Neural crest cell (in vitro differentiated cells): ENCODE measurements at places on chromosomes 2 and 18. TPM values are rescaled to one million over a fixed set of nuclear protein-coding genes. Genes with fewer than 3 reads are reported as not detected.

DNA sequence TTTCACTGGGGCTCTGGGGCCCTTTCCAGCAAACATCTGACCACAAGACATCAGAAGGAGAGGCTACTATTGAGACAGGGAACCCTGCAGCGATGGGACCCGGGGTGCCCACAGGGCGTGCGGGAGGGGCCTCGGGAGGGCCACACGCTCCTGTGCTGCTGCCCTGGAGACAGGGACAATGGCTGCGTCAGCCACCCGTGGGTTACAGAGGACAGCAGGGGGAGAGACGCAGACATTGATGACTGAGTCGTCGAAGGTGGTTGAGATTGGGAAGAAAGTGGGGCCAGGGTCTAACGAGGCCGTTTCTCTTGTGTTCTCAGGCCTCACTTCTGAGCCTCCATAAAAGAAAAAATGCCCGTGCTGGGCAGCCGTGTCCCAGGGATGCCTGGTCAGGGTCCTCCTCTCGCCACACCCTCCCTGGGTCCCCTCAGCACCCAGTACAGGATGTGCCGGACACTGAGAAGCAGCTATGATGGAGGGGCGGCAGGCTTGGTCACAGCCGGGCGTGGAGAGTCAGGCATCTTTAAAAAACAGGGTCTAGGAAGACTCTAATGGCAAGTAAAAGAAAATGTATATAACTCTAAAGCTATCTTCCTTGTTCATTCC, 73.9 kb downstream of the NDUFA10 start:
- no peak overlapping the region for H3K27ac ChIP-seq
- H3K4me1 ChIP-seq, result peaks cover 13% of the 10 kb centered on the region
- no peaks in the 10 kb centered on the region for H3K36me3 ChIP-seq
- no peaks in the 10 kb centered on the region for H3K27me3 ChIP-seq
- H3K4me3 ChIP-seq, result no peak overlapping the region
- no peak for DNase-seq

The RPRD1A gene
- 76.2 and 76.3 TPM in 2 replicates for total RNA-seq

DNA sequence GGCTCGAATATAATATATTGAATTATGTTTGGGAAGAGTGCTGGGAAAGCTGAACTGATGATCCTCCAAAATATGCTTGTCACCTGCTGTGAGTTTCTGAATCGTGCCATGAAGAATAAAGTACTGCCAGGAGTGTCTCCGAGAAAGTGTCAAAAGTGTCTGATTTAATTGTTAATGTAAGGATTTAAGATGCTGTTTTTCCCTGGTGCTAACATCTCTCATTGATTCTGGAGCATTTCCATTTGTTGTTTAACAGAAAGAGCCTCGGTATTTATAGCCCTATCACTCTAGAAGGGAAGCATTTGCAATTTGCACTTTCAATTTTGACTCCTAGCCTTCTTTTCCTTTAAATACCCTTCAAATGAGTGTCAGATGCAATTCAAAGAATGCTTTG, 342.2 kb downstream of the RND3 start:
- peaks cover 12% of the 10 kb centered on the region for H3K4me1 ChIP-seq
- no peak for DNase-seq

DNA sequence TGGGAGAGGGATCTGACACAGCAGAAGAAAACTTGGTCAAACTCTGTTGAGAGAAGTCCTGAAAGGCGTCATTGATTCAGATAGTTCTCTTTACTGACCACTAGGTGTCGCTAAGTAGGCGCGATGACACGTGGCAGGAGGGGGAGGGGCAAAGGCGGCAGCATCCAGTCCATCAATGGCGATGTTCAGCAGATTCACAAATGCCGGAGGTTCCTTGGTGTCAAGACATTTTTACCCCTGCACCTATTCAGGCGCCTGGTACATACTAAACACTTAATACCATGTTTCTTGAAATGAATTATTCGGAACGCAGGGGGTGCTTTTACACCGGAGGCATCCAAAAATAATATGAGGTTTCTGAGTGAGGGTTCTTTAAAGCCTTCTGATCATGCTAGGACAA, 3.0 kb upstream of the PLEK start:
- no peak overlapping the region for H3K4me3 ChIP-seq
- H3K27me3 ChIP-seq, result no peaks in the 10 kb centered on the region
- H3K27ac ChIP-seq, result no peak overlapping the region
- H3K4me1 ChIP-seq, result peaks cover 14% of the 10 kb centered on the region
- peak; percentile 56 for DNase-seq
- H3K36me3 ChIP-seq, result no peaks in the 10 kb centered on the region

GRCh38 chr2:108534584-108535356, 500 bp downstream of the LIMS1 start:
- H3K36me3 ChIP-seq, result no peaks in the 10 kb centered on the region
- peak overlapping the region; percentile 95 for H3K4me3 ChIP-seq
- peak overlapping the region; percentile 36 for H3K27ac ChIP-seq
- DNase-seq, result peak; percentile 41
- no peaks in the 10 kb centered on the region for H3K27me3 ChIP-seq

GRCh38 chr2:202327858-202328257, 48.3 kb upstream of the BMPR2 start:
- H3K27ac ChIP-seq, result peak overlapping the region; percentile 29
- DNase-seq, result no peak
- H3K4me1 ChIP-seq, result peaks cover 7% of the 10 kb centered on the region
- peaks cover 2% of the 10 kb centered on the region for H3K36me3 ChIP-seq
- H3K4me3 ChIP-seq, result no peak overlapping the region

The FAM237A gene
- total RNA-seq, result not detected in 2 replicates

GRCh38 chr2:226678422-226678821, 121.2 kb downstream of the IRS1 start:
- peaks cover 13% of the 10 kb centered on the region for H3K4me1 ChIP-seq
- no peak overlapping the region for H3K27ac ChIP-seq
- no peak for DNase-seq
- H3K27me3 ChIP-seq, result no peaks in the 10 kb centered on the region
- H3K4me3 ChIP-seq, result no peak overlapping the region

GRCh38 chr2:88603146-88603545, 24.1 kb downstream of the EIF2AK3 start:
- DNase-seq, result no peak
- peaks cover 17% of the 10 kb centered on the region for H3K4me1 ChIP-seq

The TANC1 gene
- 13.2 and 14.1 TPM in 2 replicates for total RNA-seq

The B4GALT6 gene
- total RNA-seq, result 40.0 and 43.4 TPM in 2 replicates

The CNDP2 gene
- total RNA-seq, result 194 and 204 TPM in 2 replicates

The XDH gene
- 0.75 and 1.5 TPM in 2 replicates for total RNA-seq

- H3K27me3 ChIP-seq, result peaks cover 19% of the 10 kb centered on the region
- no peaks in the 10 kb centered on the region for H3K36me3 ChIP-seq
- no peak overlapping the region for H3K4me3 ChIP-seq
These were observed 44.0 kb downstream of the CCDC85A start for GRCh38 chr2:56227811-56228210.

DNA sequence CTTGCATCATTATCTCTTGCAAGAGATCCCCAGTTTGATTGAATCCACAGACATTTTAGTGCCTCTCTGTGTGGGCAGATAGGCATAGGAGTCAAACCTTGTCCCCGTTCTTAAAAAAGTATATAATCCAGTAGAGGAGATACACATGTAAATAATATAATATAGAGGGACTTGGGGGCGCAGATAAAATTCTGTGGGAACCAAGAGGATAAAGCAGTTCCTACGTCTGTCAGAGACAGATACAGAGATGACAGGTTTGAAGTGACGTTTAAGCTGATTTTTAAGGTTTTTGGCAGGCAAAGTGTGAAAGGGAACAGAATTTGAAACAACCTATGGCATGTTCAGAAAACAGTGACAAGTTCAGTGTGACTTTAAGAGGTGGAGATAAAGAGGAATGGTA, 63.1 kb downstream of the CAB39 start:
- H3K27me3 ChIP-seq, result no peaks in the 10 kb centered on the region
- no peak overlapping the region for H3K4me3 ChIP-seq
- H3K36me3 ChIP-seq, result peaks cover 20% of the 10 kb centered on the region

The PTPN4 gene
- total RNA-seq, result 39.3 and 46.8 TPM in 2 replicates

The REG3G gene
- not detected in 2 replicates for total RNA-seq

GRCh38 chr2:189425676-189426075, 15.6 kb upstream of the WDR75 start:
- no peaks in the 10 kb centered on the region for H3K27me3 ChIP-seq
- no peaks in the 10 kb centered on the region for H3K36me3 ChIP-seq
- DNase-seq, result no peak
- no peak overlapping the region for H3K27ac ChIP-seq
- no peaks in the 10 kb centered on the region for H3K4me1 ChIP-seq

- H3K36me3 ChIP-seq, result no peaks in the 10 kb centered on the region
- H3K4me1 ChIP-seq, result peaks cover 36% of the 10 kb centered on the region
- no peaks in the 10 kb centered on the region for H3K27me3 ChIP-seq
- peak overlapping the region; percentile 25 for H3K27ac ChIP-seq
- no peak for DNase-seq
- H3K4me3 ChIP-seq, result no peak overlapping the region
These were observed 280.4 kb upstream of the SESTD1 start for GRCh38 chr2:179545024-179545423.

DNA sequence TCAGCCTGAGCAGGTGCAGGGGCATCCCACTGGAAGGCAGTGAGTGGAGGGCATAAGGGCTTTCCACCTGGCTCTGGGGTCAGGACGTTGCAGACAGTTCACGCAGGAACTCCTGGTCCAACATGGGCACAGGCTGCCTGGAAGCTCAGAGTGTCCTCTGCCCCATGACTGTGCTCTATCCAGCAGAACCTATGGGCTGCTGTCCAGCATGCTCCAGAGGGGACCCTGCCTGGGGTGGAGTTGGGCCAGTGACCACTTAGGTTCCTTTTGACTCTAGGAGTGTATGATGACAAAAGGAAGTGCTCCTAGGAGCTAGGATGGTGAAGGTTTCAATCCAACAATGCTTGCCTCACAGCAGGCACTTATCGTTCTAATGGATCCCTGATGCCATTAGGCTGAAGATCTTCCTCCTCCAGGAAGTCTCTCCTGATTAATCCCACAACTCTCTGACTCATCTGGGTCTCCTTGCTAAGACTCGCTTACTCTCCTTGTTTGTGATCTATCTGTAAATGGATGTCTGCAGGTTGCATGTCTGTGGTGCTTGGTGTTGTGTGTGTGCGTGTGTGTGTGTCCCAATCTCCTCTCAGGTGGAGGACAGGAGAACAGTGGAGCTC, 224.0 kb downstream of the CELF4 start:
- no peak overlapping the region for H3K4me3 ChIP-seq
- no peaks in the 10 kb centered on the region for H3K36me3 ChIP-seq
- H3K27ac ChIP-seq, result no peak overlapping the region
- no peak for DNase-seq
- peaks cover 31% of the 10 kb centered on the region for H3K27me3 ChIP-seq

The STARD6 gene
- 0.35 TPM in 1 of 2 replicates, not detected in the other for total RNA-seq

The TCF23 gene
- total RNA-seq, result not detected in 2 replicates

DNA sequence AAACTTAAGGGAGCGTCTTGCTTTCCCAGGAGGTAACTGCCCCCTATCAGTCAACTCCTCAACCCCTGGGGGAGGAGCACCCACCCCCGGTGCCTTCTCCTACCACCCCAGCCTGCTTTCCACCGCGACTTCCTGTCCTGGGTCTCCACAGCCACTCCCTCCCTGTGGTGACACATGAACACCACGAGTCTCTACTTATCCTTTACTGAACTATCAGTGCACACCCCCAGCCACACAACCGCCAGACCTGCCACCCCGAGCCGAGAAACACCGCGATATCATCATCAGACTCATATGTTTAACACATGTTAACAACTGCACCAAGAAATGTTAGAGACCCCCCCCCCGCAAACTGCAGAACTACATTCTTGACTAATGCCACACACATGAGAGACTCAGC, 43.3 kb downstream of the LONRF2 start:
- no peaks in the 10 kb centered on the region for H3K27me3 ChIP-seq
- peaks cover 15% of the 10 kb centered on the region for H3K4me1 ChIP-seq
- peaks cover 4% of the 10 kb centered on the region for H3K36me3 ChIP-seq
- H3K27ac ChIP-seq, result no peak overlapping the region

The HOXD13 gene
- total RNA-seq, result not detected in 2 replicates

The APLF gene
- total RNA-seq, result 6.9 and 7.3 TPM in 2 replicates

The ANKRD36C gene
- 43.5 and 46.2 TPM in 2 replicates for total RNA-seq

The ACOXL gene
- total RNA-seq, result not detected in 2 replicates

DNA sequence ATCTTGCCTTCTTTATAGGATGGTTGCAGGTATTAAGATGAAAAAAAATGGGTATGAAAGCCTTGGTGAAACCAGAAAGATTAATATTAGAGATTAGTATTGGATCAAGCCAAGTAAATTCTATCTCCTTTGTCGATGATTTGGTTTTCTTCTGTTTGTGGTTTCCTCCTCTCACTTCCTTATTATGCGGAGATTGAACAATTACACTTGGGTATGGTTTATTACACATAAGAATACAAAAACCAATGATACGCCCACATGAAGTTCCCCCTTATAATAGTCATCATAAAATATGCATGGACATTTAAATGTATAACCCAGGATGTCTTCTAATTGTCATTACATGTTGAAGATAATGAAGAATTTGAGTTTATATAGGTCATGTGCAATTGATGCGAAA, 4.9 kb downstream of the LTBP1 start:
- H3K27ac ChIP-seq, result no peak overlapping the region
- DNase-seq, result no peak
- no peaks in the 10 kb centered on the region for H3K36me3 ChIP-seq

The ASXL3 gene
- total RNA-seq, result 14.5 and 18.2 TPM in 2 replicates

- no peak for DNase-seq
- H3K36me3 ChIP-seq, result peaks cover 3% of the 10 kb centered on the region
- H3K4me3 ChIP-seq, result no peak overlapping the region
These were observed 35.6 kb downstream of the COL5A2 start for GRCh38 chr2:189143925-189144324.

GRCh38 chr2:16058747-16059358, 118.5 kb downstream of the MYCN start:
- no peak overlapping the region for H3K27ac ChIP-seq
- no peak overlapping the region for H3K4me3 ChIP-seq
- no peak for DNase-seq
- peaks cover 10% of the 10 kb centered on the region for H3K36me3 ChIP-seq

The HOXD9 gene
- total RNA-seq, result not detected in 2 replicates

The ARHGAP28 gene
- 20.2 and 22.5 TPM in 2 replicates for total RNA-seq

The POU3F3 gene
- 26.7 and 27.1 TPM in 2 replicates for total RNA-seq

DNA sequence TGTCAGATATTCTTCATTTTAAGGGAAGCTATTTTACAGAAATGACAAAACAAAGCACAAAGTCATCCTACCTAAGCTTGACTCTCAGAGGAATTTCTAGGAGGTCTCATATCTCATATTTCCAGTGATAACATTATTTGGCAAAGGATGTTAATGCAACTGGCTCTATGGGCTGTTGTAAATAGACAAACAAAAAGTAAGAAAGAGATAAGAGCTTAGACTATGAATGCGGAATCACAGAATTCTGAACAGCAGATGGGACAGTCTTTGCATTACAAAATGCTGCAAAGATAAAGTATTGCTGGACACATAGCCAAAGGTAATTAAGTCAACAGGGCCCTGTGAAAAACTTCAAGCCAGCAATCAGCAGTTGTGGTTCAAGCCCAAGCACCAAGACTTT, 23.9 kb downstream of the PIAS2 start:
- no peak overlapping the region for H3K27ac ChIP-seq
- H3K36me3 ChIP-seq, result peaks cover 33% of the 10 kb centered on the region
- H3K27me3 ChIP-seq, result no peaks in the 10 kb centered on the region
- no peak overlapping the region for H3K4me3 ChIP-seq
- no peaks in the 10 kb centered on the region for H3K4me1 ChIP-seq
- DNase-seq, result no peak

The LYG1 gene
- total RNA-seq, result 1.7 and 1.9 TPM in 2 replicates

The COL6A3 gene
- total RNA-seq, result 4.5 and 4.9 TPM in 2 replicates

The RAB27B gene
- 0.25 and 0.44 TPM in 2 replicates for total RNA-seq

GRCh38 chr2:8453904-8454302, 228.0 kb upstream of the ID2 start:
- peaks cover 4% of the 10 kb centered on the region for H3K4me1 ChIP-seq
- H3K27me3 ChIP-seq, result no peaks in the 10 kb centered on the region
- DNase-seq, result no peak
- H3K4me3 ChIP-seq, result no peak overlapping the region
